Kidney epithelial cell (primary cell): ENCODE measurements at places on chromosomes 12 and 14.

DNA sequence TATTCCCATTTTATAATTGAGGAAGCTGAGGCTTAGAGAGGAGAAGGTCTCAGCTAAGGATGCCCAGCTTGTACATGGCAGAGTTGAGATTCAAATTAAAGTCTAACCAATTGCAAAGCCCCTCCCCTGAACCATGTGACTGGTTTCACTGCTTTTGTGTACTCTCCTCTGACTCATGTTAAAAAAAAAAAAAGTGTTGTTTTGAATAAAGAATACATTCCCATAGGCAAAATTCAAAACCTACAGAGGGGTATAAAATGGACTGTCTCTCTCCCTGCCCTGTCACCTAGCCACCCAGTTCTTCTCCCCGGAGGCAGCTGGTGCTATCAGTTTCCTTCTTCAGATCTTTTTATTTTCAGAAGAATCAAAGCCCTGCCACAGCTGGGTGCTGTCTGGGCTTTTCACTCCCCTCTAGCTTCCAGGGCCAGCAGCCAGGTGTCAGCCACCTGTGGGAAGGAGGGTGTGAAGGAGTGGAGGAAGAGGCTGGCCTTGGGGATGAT, 5.4 kb downstream of the PSMD9 start:
- DNase-seq = no peak

DNA sequence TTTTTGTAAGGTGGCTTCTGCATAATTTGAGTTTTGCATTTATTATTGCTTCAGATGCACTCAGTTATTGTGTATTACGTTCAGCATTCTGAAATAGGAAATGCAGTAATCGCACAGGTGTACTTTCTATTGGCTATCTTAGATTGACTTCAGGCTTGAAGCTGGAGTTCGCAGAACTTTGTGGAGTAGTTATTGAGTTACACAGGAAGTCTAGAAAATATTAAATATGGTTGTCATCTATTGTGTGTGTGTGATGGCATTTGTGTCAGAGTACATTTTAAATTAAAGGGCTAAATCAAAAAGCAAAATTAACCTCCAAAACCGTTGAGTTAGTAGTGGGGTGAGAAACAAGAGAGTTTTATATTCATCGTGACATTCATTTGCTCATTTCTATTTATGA, 2.7 kb downstream of the ARID2 start:
- no peak for DNase-seq

GRCh38 chr14:99182548-99183250, 89.3 kb downstream of the BCL11B start:
- DNase-seq = no peak

DNA sequence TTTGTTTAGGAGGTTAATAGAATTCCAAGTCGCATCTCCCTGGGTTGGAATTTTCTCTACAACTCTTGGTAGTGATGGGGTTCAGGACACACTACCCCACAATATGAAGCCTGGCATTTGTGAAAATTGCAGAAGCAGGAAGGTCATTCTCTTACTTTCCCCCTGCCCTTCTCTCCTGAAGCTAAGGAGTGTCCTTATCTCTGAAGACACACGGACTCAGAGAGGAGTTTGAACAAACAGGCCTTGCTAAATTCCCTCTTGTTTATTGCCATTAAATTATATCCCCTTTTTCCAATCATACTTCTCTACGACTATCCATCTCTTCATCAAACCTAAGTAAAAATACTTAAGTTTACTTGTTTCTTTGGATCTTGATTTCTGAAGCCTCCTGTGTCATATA, 443.0 kb downstream of the RAD51B start:
- DNase-seq = no peak

GRCh38 chr14:24941719-24942118, 108.2 kb downstream of the STXBP6 start:
- DNase-seq = no peak

DNA sequence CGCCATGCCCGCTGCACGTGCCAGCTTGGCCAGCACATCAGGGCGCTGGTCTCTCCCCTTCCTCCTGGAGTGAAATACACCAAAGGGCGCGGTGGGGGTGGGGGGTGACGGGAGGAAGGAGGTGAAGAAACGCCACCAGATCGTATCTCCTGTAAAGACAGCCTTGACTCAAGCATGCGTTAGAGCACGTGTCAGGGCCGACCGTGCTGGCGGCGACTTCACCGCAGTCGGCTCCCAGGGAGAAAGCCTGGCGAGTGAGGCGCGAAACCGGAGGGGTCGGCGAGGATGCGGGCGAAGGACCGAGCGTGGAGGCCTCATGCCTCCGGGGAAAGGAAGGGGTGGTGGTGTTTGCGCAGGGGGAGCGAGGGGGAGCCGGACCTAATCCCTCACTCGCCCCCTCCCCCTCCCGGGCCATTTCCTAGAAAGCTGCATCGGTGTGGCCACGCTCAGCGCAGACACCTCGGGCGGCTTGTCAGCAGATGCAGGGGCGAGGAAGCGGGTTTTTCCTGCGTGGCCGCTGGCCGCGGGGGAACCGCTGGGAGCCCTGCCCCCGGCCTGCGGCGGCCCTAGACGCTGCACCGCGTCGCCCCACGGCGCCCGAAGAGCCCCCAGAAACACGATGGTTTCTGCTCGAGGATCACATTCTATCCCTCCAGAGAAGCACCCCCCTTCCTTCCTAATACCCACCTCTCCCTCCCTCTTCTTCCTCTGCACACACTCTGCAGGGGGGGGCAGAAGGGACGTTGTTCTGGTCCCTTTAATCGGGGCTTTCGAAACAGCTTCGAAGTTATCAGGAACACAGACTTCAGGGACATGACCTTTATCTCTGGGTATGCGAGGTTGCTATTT, 914 bp upstream of the CCND2 start:
- DNase-seq = no peak

GRCh38 chr12:88420457-88420856, 159.8 kb downstream of the KITLG start:
- DNase-seq = peak; percentile 39

- DNase-seq = no peak
Measured at GRCh38 chr12:15767301-15767700, 21.9 kb downstream of the EPS8 start.

DNA sequence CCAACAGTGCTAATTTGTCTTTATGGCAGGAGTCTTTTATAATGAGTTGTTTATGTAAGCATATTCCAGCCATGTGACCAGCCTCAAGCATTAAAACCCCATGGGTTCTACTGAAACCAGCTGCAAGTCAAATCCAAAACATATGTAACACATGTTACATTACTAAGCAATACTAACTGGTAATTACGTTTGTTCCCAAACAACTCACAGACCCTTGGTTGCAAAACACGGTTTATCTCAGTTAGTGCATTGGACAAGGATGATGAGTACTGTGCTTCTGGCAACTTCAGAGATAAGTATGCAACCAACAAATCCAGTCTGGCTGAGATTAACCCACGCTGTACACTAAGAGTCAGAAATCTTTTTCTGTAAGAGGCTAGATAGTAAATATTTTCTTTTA, 110.1 kb upstream of the FAR2 start:
- DNase-seq = no peak

DNA sequence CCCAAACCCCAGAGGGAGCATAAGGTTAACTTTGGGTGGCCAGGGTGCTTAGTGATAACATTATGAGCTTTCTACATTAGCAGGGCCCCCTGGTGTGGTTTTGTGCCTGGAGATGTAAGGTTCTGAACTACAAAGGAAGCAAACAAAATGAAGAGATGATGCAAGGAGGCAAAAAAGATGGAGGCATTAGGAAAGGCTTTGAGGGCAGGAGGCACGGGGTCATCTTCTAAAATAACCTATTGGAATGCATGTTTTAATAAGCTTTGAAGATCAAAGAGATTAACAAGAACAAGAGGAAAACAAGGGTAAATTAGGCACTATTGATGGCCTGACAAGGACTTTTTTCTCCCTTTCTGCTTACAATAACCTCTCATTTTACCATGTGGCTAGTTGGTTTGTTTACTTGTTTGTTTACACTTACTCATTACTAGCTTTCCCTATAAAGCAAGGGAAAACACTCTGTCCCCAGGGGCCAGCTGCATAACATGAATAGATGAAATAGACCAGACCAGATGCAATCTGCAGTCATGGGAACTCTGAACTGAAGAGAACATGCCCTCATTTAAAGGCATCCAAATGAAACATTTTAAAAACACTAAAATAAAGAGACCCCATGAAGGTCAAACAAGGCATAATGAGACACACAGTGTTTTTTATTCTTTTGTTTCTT, 390.3 kb downstream of the DIO2 start:
- no peak for DNase-seq

DNA sequence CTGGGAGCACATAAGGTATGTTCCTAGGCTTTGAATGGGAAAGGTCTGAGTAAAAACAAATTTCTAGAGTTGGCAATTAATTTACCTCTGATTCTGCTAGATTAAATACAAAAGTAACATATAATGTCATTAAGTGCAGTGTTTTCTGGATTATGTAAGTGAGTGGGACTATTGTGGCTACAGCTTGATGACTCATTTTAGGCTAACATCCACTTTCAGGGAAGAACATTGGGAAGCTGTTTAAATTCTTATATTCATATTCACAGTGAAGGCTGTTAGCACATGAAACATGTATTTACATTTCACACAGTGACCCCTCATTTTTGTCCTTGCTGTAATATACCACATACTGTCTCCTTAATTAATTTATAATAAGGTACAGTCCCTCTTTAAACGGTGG, 13.2 kb upstream of the BMAL2 start:
- DNase-seq = no peak

DNA sequence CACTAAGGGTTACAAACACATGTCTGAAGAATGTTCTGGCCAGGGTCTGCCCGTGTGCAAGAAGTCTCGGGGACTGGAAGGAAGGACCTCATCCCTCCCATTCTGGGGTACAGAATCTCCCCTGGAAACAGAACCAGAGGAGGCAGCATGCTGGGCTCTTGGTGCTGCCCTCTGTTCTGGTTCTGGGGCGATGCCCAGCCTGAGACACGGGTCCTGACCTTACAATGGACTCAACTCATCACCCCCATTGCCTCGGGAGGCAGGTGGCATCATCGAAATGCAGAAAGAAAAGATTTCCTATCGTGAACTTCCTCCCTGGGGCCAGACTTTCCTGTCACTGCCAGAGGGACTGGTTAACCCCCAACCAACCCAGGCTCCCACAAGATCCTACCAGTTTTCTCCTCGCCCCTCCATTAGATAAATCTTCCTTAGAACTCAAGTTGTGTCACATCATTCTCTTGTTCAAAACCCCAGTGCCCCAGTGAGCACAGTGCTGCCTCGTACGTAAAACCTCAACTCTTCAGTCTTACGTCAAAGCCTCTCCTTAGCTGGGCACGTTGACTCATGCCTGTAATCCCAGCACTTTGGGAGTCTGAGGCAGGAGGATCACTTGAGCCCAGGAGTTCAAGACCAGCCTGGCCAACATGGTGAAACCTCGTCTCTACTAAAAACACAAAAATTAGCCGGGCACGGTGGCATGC, 52.1 kb downstream of the PSMA6 start:
- no peak for DNase-seq

DNA sequence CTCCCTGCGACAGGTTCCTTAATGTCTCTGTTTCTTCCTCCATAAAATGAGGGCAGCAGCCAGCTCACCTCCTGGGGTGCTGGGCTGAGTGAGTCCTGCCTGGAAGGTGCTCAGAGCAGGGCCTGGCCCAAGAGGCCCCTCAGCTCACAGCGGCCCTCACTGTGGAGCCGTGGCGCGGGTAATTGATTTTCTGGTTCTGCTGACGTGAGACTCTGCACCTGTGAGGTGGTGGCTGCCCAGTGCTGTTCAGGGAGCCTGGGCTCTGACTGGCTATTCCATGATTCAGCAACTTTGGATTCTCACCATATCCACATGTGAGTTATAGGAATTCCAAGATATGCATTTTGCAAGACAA, 266.6 kb downstream of the ADGRD1 start:
- no peak for DNase-seq

GRCh38 chr12:96422192-96422591, 22.0 kb upstream of the CDK17 start:
- DNase-seq = no peak

DNA sequence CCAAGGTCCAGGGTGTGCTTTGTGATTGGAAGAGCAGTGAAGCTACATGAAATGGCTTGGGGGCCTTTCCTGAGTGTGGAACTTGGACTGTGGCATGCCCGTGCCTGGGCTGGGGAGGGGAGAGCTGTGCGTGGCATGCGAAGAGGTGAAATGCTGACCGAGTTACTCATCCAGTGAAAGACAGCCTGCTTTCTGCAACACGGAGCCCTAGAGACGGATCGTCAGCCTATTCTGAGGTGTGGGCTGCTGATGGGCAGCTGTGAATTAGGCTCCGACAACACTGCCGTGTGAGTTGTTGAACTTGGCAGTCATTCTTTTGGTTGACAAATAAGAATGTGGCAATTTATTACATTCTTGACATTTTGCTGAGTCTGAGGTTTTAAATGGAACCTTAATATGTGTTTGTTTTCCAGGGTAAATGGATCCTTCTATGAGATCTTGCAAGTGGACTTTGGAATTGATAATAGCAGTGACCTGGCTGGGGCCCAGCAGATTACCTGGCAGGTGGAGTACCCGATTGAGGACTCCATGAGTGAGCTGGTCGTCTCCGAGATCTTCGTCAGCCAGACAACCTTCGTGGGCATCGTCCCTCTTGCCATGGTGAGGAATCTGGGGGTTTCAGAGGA, 453.9 kb downstream of the AACS start:
- no peak for DNase-seq

DNA sequence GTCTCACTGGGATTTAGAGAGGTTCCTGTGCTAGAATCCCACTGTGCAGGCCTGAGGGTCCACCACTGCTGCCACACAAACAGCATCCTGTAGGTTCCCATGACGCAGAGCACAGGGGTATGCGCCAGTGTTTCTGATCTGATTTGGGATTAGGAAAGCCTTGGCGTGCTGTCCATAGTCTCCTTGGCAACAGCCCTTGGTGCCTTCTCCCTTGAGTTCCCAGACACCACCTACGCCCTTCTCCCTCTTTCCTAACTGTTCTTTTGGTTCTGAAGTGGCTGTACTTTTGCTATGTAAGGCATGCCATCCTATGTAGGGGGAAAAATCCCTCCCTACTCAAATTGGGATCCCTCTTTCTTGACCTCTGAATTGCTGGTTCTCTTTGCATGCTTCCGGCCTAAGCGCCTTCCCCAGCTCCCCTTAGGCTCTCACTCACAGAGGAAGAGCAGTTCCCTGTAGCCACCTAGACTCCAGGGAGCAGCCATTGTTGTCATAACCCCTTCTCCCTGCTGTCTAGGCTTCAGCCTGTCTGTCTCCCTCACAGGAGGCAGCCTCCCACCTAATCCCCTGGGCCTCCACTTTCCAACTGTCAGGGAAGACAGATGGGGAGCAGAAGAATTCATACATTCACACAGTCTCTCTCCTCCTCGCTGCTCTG, 14.8 kb upstream of the RIC8B start:
- no peak for DNase-seq

- no peak for DNase-seq
Measured at GRCh38 chr12:29152981-29153630, 4.0 kb downstream of the FAR2 start.

- no peak for DNase-seq
Measured at GRCh38 chr12:122407208-122407607, 15.3 kb downstream of the CLIP1 start.
